ENCODE measurements at places on chromosomes 1 and 21.

DNA sequence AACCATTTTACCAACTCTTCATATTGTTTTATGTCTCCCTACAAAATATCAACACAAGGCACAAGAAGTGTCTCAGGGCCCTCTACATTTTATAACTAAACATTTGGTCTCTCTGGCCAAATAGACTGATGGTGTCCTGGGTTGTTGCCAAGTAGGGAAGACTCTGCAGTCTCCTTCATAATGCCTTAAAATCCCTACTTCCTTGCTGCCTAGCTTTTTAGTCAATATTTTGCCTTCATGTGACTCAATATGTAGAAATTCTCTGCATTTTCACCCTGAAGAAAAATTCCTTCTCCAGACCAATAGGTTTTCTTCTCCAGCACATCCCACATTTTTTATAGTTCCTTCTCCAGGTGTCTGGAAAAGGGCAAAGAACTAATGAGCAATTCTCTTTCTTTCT lies 72.6 kb upstream of the IPO9 start:
- DNase-seq, result no peak

DNA sequence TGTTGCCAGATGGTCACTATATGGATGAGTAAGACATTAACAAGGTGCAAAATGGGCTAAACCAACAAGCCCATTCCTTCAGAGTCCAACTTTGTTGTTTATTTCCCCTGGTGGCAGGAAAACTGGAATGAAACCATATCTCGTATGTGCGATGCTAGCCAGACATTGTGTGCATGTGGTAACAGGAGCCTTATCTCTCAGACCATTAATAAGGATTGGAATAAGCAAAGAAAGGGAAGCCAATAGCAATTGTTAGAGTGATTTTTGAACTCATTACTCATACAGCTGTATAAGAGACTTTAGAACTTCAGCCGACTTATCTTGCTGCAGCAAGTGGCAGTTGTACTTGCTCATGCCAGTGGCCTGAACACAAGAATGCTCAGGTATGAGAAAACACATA lies 30.0 kb upstream of the HMCN1 start:
- DNase-seq, result no peak

GRCh38 chr1:53601867-53602775 lies 136.8 kb downstream of the GLIS1 start:
- no peak for DNase-seq

GRCh38 chr1:109272831-109273547 lies 10.0 kb downstream of the PSRC1 start:
- no peak for DNase-seq

DNA sequence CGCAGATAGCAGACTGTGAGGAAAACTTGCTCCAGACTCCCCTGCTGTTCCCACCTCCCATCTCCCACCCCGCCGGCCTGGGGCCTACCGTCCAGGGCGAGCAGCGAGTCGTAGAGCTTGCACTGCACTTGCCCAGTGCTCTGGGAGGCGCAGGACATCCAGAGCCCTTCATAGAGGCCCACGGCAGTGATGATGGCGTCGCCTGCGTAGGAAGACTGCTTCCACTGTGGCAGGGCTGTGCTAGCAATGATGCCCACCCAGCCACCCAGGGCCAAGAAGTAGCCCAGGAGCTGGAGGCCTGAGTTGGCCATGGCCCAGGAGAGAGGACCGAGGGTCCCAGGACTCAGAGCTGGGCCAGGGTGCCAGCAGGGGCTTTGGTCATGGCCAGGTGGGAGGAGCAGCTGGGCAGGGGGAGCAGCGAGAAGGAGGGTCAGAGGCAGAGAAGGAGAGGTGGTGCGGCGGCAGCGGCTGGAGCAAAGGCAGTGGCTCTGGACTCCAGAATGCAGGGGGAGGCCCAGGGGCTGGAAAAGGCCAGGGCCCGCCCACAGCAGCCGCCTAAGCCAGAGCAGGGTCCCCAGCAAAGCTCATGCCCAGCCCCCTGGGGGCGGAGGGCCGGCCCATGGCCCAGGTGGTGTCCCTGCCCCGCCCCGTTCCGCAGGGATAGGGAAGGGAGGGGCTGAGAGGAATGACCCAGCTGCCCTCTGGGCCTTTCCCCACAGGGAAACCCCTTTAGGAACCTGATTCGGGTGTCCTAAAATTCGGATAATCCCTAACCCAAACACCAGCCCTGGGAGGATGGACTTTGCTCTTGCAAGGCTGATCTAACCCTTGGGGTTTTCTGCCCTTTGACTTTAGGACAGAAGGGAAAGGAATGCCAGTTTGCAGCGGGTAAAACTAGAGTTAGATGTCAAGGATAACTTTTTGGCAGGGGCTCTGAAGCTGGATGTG lies at the start of gene CLDN19:
Gene CLDN19 (minus strand): TSS at position 484 of the 948 bp plus-strand sequence. CDS start 173 bp downstream, at position 311.
- no peak for DNase-seq

GRCh38 chr1:33030575-33030974 lies 6.1 kb downstream of the AK2 start:
- DNase-seq, result no peak

DNA sequence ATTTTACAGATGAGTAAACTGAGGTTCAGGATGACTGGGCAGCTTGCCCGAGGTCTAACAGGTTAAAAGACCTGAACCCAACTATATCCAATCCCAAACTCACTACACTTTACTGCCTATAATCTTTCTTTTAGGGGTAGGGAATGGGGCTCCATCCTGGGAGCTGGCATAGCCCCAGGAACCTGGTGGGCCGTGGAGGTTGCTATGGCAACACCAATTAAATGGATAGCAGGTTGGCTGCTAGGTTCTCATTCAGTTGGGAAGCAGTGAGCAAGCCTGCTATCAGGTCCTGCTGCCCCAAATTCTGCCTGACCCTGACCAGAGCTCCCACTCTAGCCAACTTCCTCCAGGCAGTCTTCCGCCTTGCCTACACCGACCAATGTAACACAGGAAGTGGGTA lies 40.9 kb downstream of the LRP8 start:
- no peak for DNase-seq

DNA sequence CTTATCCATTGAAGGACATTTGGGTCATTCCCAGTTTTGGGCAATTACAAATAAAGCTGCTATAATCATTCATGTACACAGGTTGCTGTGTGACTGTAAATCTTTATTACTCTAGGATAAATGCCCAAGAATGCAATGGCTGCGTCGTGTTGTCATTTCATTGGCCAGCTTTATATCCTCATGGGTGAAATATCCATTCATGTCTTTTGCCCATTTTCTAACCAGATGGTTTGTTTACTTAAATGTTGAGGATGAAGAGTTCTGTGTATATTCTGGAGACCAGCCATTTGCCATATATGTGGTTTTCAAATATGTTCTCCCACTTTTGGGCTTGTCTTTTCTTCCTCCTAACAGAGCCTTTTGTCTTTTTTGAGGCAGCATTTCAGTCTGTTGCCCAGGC lies 25.3 kb downstream of the TRIM11 start:
- DNase-seq, result no peak

GRCh38 chr1:245198748-245199516 lies 44.1 kb downstream of the KIF26B start:
- DNase-seq, result no peak

DNA sequence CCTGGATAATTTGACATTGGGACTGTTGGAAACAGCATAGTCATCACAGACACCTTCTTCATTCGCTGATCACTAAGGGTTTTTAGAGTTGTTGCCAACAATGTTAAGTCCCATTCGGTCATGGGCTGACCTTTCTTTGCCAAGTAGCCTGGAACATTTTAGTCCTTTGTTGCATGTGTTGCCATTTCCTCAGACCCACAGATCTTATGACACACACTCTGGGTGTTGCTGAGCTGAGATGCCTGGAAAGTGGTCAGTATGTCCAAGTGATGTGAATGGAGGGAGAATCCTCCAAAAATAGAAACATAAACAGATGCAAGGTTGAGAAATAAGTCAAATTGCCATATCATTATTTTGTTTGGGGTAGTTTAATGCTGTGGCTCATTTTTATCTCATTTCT lies 61.5 kb upstream of the GJA5 start:
- DNase-seq, result no peak

DNA sequence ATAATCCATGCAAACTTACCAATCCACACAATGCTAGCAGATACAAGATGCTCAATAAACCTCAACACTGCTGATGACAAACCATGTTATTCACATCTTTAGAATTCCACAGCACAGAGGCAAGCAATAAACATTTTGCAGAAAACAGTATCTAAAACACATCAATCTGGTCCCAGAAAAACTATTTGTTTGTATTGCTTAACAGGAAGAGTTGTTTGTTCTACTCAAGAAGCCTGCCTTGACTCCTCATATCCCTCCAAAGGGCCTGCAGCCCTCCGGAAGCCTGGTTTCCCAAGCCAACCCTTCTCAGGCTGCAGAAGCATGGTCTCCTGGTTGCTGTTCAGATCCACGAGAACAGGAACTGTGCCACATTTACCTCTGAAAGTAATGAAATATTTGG lies 139.7 kb downstream of the RERE start:
- no peak for DNase-seq

DNA sequence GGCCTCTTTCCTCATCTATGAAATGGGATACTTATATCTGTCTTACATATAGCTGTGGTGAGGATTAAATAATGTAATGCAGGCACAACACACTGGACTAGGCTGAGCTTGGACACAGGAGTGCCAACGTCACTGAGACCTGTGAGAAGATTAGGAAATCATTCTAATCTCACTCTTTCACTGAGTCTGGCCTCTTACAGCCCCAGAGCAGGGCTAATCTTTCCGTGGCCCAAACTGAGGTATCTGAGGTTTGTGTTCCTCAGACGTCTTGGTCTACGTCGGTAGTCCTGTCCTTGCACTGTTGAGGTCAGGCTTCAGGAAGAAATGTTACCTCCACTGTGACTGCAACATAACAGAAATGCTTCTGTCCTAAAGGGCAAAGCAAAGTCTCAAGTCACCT lies 22.6 kb upstream of the A3GALT2 start:
- DNase-seq, result no peak
